ENCODE measurements at places on chromosomes 12 and 14.

DNA sequence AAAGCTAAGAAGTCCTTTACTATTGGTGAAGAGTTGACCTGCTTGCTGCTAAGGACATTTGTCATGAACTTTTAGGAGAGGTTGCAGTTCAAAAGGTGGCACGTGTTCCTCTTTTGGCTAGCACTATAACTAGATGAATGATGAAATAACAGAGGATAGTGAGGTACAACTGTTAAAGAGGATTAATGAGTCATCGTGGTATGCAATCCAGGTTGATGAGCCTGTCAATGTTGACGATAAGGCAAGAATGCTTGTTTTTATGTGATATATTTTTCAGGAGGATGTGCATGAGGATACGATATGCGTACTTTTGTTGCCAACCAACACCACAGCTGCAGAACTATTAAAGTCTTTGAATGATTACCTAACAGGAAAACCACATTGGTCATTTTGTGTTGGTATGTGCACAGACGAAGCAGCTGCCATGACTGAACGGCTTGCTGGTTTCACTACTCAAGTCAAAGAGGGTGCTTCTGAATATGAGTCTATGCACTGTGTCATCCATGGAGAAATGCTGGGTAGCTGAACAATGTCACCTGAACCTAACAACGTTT, 10.6 kb downstream of the CEP128 start:
- peak; percentile 16 for DNase-seq

DNA sequence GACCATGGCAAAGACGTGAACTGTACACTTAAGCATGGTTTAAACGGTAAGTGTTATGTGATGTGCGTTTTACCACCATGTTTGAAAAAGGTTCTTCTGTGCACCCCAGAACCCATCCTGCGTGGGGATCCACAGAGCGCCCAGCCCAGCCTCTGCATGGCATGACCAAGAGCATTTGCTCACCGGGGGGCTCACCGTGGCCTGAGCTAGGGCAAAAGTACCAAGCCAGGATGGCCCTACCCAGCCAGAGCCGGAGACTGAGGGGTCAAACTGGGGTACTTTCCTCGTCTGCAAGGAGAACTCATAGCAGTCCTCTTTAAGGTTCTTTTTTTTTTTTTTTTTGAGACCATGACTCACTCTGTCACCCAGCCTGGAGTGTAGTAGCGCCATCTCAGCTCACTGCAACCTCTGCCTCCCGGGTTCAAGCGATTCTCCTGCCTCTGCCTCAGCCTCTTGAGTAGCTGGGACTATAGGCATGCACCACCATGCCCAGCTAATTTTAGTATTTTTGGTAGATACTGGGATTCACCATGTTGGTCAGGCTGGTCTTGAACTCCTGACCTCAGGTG, 16.4 kb upstream of the ANKRD9 start:
- no peak for DNase-seq

GRCh38 chr12:48592591-48593086, 22.8 kb upstream of the LALBA start:
- DNase-seq, result no peak

GRCh38 chr12:5745251-5745888, 199.7 kb downstream of the ANO2 start:
- peak; percentile 4 for DNase-seq

DNA sequence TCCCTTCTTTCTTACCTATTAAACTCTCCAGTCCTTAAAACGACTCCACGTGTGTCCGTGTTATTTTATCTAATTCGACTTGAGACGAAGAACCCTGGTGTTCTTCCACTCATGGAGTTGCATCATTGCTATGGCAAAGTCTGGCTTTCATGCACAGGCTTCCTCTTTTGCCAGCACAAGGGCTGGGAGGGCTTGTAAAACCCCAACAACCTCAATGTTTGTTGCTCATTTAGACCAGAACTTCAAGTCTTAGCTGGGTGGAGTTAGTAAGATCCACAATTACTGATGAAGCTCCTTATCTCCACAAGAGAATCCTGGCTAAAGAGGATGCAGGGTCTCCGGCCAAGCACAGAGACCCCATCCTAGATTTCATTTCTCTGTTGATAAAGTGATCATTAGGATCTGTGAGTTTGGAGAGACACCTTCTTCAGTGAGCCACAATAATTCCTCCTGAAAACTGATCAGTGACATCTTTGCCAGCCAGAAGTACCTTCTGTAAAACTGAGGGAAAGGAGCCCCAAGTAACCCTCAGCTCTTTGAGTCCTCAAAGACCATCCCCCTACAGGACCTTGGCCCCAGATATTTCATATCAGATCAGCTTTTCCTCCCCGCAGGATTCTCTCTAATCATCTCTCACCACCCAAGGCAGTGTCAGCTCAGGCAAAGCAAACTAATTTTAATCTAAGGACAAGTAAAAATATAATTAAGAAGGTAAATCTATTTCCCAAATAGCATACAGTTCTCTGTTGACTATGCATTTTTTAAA, 514.6 kb downstream of the FUT8 start:
- DNase-seq, result no peak

DNA sequence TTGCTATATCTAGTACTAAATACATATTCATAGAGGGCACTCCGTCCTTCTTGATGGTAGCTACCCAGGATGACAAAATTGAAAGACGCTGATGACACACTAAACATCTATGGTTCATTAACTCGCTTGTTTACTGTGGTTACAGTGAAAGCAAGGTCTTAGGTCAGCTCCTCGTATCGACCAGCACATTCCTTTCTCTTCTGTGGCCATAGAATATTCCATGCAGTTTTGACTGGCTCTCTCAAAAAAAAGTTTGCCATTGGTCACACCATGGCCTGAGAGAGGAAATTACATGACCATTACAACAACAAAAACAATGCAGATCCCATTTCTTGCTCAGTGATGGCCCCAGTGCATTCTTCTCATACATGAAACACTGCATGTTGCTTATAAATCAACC, 411.4 kb upstream of the SOX5 start:
- DNase-seq, result no peak

DNA sequence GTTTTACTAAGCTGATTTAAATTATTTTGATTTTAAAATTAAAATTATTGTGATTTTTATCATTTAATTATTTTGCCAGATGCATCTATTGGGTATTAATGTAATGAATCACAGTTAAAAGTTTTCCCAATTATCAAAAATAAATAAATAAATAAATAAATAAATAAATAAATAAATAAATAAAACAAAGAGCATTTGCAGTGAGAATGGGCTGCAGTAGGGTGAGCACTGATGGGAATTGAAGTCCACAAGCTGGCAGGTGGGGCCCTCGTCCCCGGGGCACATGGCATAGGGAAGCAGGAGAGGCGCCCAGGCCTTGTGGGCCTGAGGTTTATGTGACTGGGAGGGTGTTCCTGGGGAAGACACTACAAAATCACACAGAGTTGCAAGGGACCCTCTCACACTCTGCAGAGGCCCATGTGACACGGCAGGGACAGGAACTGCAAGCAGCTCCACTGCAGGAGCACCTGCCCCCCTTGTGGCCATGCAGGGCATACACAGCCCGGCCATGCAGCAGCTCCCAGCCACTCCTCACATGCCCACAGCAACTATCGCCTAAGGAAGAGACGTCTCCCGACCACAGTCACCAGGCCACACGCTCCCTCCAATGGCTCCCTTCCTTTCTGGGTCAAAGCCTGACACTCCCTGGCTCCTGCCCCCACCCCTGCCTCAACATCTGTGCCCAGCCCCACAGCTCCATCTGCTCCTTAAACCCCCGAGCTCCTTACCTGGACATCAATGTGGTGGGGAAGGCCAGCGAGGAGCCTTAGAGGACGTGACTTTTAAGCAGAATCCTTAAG, 256.3 kb upstream of the SFSWAP start:
- no peak for DNase-seq

DNA sequence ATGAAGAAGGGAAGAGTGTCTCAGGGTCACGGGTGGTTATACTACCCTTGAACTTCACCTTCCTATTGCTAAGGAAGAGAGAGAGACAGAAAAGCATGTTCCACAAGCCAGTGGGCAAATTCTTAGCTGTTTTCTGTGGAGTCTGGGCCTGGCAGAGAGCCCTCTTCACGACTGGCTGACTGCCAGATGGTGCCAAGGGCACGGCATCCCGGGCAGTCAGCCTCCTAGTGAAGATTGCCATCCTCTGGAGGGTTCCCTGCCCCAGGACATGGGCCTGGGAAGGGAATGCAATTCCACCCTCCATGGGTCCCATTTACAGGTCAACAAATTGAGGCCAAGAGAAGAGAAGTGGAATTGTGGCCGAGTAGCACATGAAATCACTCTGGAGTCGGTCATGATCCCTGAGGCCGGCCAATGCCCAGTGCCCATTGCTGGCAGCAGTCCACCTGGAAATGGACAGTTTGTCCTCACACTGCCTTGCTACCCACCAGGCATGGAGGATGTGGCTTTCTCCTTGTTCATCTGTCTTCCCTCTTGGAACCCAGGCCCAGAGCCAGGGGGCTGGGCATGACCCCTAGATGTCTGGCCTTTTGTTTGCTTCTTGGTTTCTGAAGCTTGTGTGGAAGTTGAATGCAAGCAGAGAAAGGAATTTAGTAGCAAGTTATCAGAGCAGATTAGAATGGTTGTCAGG, 9.9 kb downstream of the TUNAR start:
- DNase-seq, result no peak

- DNase-seq, result no peak
Measured at GRCh38 chr14:97705976-97706375, 908.8 kb downstream of the VRK1 start.

DNA sequence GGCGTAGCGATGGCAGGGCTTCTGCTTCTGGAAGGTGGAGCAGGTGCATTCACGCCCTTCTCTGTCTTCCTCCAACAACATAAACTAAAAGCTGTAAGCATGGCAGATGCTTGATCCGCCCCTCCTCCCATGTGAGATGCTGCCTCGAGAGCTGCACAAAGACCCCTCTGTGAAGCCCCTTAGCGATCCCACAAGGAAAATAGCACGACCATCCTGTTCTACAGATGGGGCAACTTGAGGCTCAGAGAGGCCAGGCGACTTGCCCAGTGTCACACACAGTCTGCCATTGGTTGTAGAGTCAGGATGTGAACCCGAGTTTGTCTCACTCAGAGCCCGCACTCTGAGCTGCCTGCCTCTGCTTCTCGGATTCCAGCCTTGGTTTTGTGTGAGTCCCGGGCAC, 144.4 kb downstream of the SCARB1 start:
- DNase-seq, result no peak

DNA sequence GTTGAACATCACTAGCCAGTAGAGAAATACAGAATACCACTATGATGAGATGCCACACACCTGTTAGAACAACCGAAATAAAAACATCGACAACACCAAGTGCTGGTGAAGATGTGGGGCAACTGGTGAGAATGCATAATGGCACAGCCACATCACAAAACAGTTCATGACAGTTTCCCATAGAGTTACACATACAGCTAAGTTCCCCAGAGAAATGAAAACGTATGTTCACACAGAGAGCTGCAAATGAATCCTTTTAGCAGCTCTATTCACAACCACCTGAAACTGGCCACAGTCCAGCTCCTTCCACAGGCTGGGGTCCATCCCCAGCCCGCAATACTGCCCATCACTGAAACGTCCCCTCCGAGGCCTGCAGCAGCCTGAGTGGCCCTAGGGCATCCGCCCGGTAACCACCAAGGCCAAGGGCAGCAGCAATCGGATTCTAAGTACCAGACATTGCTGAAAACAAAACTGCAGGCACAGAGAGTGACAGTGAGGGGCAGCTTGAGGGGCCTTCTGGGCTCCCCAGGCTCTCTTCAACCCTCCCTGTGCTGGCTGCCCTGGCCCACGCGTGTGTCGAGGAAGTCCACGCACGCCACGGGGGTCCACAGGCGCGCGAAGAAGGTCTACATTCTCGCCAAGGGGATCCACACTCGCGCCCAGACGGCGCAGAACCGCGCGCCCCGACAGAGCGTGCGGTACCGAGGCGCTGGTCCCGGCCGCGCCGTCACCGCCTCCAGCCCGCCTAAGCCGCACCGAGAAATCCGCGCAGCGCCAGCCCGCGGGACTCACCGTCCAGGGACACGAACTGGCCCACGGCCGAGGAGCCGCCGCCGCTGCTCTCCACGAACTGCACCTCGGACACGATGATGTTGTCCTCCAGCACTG, 903 bp downstream of the BRF1 start:
- DNase-seq, result no peak

- DNase-seq, result no peak
Measured at GRCh38 chr12:119019166-119019565, 37.8 kb downstream of the SRRM4 start.

DNA sequence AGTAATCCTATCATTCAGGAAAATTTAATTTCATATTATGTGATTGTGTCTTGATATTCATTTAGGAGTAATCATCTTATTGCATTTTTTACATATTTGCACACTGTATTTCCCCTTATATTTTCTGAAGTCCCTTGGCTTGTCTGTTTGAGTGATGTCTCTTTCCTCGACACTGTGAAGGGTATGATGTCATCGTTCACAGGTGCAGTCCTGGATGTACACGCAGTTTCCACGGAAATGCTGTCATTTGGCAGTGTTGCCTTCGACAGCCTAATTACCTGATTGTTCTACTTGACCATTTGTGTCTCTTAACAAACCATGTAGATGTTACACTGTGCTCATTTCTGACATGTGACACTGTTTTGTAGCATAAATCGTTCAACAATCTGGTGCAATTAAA, 1277.0 kb downstream of the TMEM121 start:
- no peak for DNase-seq

DNA sequence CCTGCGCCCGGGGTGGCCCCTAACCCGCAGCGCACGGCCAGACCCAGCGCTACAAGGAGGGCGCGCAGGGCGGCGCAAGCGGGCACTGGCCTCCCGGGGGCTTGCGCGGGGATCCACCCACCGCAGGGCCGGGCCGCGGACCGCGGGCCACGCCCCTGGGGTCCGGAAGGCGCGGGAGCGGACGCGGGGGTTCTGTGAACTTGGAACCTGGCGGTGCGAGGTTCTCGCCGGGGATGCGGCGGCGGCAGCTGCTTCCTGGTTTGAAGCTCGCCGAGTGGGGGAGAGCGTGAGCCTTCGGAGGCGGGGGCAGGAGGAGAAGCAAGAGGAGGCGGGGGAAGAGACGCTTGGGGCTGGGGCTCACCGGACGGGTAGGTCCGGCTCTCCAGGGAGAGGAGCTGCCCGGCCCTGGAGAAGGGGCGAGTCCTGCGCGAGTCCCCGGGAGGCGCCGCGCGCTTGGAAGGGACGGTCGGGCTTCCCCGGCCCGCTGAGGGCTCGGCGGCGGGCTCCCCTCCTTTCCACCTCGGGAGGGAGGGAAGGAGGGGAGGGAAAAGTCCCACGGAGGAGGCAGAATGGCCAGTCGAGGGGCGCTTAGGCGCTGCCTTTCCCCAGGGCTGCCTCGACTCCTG, at the start of gene PRKCH:
TSS of gene PRKCH (plus strand) at position 195 of the 626 bp plus-strand sequence. CDS start 523 bp downstream, outside the sequence.
- DNase-seq, result no peak

GRCh38 chr14:69152181-69152901, 578 bp downstream of the DCAF5 start:
- no peak for DNase-seq

GRCh38 chr14:101780390-101780789, 18.9 kb downstream of the PPP2R5C start:
- no peak for DNase-seq

GRCh38 chr12:45532113-45532512, 197.4 kb upstream of the ARID2 start:
- no peak for DNase-seq

DNA sequence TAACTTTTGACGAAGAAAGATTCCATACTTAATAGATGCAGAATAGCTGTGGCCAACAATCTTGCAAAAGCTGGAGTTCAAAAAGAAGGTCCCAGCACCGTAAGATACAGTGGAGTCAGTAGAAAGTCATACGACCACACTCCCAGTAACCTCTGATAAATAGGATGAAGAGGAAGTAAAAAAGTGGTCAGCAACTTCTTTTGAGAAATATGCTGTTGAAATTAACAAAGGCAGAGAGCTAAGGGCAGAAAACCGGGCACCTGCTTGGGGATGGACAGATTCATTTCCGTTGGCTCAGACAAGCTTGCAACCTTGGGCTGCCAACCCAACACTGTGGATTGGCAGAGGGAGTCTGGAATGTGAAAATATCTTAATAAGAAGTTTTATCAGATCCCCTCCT, 40.0 kb downstream of the BTG1 start:
- no peak for DNase-seq

Measured in AG09319 (cell line).